Activated naive CD8-positive, alpha-beta T cell treated with anti-CD3 and anti-CD28 coated beads, Interleukin-2, amount 50 U/mL, for 16 hours (primary cell): ENCODE measurements at places on chromosomes 2 and 18.
A peak's percentile ranks its signal among the peaks of the same experiment; 100 is the strongest.

DNA sequence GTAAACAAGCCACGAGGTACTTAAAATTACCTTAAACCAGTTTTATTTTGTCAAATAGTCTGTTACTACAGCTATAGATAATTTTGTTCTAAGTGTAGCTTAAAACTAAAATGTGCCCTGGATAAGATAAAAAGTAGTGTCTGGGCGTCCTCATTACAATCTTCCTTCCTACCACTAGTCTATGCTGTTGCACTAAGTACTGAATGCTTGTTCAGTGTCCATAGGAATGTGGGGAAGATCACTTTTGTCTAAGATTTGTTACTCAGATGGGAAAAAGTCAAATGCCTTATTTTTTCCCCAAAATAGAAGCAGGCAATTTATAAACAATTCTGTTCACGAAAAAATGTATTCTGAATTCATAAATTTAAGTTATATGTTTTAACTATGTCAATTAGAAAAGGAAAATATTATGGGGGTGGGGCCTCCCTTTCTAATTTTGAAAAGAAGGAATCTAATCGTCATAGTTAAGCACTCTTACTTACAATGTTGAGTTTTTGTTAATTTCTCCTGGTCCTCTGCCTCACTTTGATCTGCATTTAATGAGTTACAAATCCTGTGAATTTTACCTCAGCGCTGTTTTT is 140.4 kb upstream of the VRK2 start:
- no peak for DNase-seq

DNA sequence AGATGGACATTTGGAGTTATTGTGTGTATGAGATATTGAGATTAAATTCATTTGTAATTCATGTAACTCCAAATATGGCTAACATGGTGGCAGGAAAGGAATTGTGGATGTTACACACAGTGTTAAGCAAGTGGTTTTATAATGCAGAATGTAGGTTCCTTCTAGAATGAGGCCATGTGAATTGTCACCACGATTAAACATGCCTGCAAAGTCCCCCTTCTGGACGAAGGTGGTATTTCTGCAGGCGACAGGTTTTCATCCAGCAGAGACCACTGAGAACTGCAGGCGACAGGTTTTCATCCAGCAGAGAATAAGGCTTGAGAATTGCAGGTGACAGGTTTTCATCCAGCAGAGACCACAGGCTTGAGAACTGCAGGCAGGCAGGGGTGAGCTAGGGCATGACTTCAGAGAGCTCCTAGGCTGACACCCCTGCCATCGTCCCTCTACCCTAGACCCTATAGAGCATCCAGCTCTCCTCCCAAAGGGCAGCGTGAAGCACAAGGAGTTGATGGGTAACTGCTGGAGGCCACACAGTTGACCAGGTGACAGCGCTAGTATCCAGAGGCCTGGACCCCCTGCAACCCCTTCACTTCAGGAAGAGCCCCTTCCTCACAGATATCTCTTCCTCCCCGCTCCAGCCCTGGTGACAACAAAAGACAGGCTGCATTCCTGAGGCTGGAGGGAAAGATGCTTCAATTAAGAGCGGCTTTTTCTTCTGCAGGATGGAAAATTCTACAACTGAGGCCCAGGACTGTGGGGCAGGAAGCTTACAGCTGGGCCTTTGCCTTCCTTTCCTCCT is 175.8 kb downstream of the LOXHD1 start:
- DNase-seq: peak; percentile 43

GRCh38 chr2:25976983-25977741 is 5.1 kb downstream of the KIF3C start:
- DNase-seq: no peak

DNA sequence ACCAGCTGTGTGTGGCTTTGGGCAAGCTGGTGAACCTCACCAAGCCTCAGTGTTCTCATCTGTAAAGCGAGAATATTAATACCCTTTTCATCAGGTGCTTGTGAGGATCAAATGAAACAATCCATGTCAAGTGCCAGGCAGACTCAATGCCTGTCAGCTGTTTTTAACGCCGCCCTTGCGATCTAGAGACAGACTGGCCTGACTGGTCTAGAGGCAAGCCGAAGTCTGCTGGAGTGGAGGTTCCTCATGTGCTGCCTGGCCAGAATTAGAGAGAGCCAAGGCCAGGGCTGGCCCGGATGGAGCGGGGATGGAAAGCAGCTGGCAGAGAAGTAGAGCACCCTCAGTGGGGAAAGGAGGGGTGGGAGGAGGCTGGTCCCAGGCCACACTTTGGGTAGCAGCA is 74.5 kb upstream of the B3GNT7 start:
- no peak for DNase-seq

GRCh38 chr18:22283397-22283796 is 114.0 kb downstream of the GATA6 start:
- DNase-seq: no peak

DNA sequence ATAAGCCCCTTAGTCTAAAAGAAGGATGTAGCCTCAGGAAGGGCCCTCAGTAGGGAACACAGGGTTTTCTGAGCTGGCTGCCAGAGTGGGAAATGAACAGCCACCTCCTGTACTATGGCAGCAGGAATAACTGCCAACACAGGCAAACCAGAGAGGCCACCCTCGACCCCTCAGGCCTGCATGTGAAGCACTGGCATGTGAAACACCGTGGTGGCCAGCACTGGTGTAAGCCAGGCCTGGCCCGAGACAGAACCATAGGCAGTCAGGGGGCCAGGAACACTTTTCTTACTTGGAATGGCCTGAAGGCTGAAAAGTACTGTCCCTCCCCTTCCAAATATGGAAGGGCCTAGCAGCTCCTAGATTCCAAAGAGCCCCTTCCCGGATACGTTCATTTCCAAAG is 28.2 kb downstream of the SFXN5 start:
- no peak for DNase-seq

DNA sequence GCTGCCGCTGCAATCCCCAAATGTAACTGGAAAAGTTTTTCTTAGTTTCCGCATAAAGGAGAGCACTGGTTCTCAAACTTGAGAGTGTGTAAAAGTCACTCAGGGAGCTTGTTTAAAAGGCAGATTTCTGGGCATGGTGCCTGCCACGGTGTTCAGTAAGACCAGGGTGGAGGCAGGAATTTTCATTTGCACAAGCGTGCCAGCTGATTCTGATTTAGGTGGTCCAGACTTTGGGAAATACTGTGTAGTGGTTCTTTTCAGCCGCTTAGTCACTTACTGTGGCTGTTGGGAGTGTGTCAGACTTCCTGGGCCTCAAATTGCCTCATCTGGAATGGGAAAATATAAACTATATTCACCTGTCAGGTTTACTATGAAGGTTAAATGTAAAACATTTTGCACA is 788 bp downstream of the ARMC9 start:
- DNase-seq: no peak

GRCh38 chr2:164389411-164389810 is 231.9 kb downstream of the GRB14 start:
- no peak for DNase-seq

DNA sequence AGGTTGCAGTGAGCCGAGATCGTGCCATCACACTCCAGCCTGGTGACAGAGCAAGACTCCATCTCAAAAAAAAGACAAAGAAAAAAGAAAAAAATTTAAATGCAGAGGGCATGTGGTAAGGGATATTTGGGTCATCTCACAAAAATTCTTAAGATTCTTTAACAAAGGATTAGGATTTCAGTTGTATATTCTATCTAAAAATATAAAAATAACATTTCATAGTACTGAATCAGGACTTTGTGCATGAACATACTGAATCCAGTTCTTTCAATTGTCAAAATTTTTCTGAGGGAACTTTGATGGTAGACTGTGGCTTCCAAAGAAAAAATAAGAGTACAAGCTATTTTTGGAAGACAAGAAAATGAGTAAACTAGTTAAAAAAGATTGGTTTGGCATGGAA is 6.5 kb upstream of the PPP3R1 start:
- DNase-seq: no peak

GRCh38 chr18:75344161-75344560 is 83.3 kb downstream of the SMIM21 start:
- DNase-seq: no peak

DNA sequence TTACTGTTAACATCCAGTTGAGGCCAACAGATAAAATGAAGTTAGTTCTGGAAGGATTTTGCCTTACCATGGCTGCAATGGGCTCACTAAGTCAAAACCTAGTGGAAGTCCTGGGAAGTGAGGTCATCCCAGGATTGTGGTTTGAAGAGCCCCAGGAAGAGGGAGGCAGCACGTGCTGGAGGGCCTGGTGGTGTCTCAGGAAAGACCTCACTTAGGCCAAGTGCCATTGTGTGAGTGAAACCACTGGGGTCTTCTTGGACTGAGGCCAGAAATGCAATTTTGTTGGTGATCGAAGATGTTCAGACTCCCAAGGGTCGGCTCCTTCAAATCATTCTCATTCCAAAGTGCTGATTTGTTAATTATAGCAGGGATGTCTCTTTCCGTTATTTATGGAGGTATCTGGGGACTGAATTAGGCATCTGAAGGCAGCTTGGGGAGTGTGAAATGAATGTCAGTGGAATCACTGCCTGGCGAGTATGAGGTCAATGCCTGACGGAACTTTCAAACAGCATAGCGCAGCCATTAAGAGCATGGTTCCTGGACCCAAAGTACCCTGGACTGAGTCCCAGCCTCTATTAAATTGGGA is 60.0 kb downstream of the IL1R2 start:
- no peak for DNase-seq

DNA sequence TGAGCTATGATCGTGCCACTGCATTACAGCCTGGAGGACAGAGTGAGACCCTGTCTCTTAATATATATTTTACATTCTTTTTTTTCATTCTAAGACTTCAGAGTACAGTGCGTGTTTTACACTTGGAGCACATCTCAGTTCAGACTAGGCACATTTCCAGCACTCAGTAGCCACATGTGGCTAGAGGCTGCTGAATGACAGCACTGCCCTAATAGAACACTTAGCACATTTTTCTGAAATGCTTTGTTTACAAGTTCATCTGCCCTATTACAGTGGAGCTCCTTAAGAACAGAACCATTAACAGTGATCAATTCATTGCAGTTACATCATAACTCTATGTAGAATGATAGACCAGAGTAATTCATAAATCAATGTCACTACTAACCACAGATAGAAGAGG is 138.1 kb downstream of the SUCLG1 start:
- DNase-seq: no peak

DNA sequence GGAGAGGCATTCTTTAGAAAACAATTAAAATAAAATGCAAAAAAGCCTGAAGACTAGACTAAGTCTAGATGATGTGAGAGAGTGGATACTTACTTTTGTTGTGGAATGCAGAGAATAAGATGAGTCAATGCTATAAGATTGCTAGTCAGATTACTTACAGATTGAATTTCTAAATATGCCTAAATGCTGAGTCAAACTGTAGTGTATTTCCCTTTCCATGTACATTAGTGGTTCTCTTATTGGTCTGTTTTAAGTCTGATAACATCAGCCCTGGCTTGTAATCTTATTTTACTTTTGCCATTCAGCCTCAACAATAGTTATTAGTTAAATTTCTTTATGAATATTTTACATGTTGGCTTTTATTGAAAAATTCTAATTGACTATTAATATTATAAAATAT is 702.7 kb downstream of the SOCS6 start:
- DNase-seq: no peak

DNA sequence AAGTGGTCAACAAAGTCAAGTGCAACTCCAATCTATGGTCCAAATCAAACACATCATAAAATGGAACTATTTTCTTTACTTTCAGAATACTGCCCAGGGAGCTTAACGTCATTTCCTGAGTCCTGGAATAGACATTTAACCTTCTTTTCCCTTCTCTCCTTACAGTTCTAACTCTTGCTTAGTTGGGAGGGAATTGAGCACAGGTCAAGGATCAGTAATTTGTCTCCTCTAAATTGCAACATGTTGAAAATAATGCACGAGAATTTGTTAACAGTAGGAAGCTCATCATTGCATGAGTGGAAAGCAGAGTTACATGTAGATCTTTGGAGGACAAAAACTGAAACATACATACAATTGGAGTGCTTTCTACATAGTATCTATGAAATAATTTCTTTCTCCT is 87.7 kb downstream of the MEP1B start:
- no peak for DNase-seq

DNA sequence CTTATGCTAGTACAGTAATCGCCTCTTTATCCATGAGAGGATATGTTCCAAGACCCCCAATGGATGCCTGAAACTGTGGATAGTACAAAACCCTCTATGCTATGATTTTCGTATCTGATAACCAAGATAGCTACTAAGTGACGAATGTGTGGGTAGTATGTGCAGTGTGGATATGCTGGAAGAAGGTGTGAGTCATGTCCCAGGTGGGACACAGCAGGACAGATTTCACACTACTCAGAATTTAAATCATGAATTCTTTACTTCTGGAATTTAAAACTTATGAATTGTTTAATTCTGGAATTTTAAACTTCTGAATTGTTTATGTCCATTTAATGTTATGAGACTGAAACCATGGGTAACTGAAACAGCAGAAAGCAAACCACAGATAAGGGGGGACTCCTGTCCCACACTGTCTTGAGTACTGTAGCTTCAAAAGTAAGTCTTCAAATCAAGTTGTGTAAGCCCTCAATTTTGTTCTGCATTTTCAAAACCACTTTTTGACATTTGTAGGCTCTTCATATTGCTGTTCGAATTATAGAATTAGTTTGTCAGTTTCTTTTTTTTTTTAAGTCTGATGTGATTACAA is 116.0 kb downstream of the LTBP1 start:
- DNase-seq: no peak

DNA sequence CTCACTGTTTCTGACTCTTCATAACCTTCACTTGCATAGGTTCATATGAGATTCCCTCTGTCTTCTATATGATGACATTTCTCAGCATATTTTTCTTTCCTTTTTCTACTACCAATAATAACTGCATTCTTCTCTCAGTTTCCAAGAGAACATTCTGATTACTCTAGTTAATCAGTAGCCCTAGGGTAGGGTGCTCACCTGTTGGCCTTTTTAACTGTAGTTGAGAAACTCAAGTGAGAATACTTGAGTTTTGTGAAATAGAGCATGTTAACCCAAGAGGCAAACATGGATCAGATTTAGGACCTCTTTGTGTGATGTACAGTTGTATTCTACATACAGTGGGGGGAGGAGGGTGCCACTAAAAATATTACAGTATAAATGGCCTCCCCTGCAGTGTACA is 308.0 kb downstream of the CMPK2 start:
- DNase-seq: no peak

DNA sequence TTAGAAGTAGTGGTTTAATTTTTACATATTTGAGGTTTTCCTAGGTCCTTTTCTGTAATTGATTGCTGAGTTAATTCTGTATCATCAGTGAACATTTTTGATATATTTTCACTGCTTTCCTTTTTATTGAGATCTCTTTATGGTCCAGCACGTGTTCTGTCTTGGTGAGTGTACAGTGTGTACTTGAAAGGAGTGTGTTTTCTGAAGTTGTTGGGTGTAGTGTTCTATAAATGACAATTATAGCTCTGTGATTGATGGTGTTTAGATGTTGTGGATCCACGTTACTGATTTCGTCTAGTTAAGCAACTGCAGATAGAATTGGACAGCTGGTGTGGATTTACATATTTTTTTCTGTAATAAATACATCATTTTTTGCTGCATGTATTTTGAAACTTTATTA is 32.7 kb downstream of the AGFG1 start:
- no peak for DNase-seq
